ENCODE measurements at places on chromosomes 1 and 21. TPM values are rescaled to one million over a fixed set of nuclear protein-coding genes. Genes with fewer than 3 reads are reported as not detected.

Gene CHD5
- total RNA-seq: 0.23 TPM

Gene ZNF683
- not detected for total RNA-seq

Gene WDTC1
- 32.4 TPM for total RNA-seq

Gene GJA5
- not detected for total RNA-seq

Gene PLXNA2
- 22.0 TPM for total RNA-seq

Gene OPRD1
- total RNA-seq: 0.10 TPM

Gene CAPN8
- not detected for total RNA-seq

Gene AK5
- total RNA-seq: 6.9 TPM

DNA sequence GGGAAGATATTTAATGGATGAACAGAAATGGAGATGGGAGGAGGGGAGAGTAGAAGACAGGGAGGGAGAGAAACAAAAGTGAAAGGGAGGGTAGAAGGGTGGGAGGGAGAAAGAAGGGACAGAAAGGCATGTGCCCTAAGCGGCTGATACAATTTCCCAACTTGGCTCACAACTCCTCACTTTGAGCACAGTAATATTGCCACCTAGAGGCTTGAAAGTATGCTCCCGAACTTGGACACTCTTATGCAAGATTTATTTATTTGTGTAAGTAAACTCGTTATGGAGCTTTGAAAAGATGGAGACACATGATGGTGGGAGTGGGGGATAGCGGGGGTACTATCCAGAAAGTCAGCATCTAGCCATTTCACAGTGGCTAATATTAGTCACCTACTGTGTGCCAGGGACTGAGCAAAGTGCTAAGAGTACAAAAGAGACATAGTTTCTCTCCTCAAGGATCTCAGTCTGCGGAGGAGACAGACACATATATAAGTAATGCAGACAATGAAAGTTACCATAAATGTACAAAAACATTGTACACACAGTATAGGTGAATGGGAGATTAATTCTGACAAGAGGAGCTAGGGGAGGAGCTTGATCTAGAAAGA, 189.7 kb downstream of the SEC16B start:
- no peak for DNase-seq

- DNase-seq: no peak
Observed at GRCh38 chr1:186299570-186299969, 75.5 kb downstream of the TPR start.

DNA sequence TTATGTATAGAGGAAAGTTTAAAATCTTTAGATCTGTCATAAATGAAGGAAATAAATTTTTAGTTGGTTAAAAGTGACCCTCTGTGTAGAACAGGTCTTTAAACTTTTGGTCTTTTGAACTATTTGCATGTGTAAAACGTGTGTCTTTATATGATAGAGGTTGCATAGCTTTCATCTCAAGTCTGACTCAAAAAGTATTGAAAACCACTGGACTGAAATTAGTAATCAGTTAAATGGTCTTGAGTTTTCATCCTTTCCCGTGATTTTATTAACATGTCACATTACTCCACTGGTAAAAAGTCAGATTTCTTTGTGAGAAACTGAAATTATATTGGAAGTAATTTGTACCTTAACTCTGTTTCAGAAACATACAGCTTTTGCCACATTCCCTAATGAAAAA, 1.8 kb downstream of the RNPC3 start:
- DNase-seq: no peak

- no peak for DNase-seq
Observed at GRCh38 chr1:215005078-215005477, 77.5 kb upstream of the KCNK2 start.

DNA sequence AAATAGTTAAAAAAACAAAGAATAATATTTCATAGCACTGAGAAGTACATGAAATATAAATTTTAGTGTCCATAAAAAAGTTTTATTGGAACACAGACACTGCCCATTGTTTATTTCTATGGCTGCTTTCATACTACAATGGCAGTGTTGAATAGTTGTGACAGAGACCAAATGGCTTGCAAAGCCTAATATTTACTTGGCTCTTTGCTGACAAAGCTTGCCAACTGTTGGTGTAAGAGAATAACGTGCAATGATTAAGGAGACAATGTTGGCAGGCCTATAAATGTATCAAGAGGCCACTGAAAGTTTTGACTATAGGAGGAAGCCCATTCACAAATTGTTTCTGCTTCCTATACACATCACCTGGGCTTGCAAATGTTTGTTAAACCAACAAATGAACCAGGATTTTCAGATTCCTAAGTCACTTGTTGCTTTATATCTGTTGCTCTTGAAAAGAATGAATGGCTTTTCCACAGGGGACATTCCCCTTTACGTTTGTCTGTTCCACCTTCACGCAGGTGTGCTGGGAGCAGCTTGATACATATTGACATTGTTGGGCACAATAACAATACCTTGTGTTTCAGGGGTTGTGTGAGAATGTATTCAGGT, 5.5 kb upstream of the ST6GALNAC3 start:
- DNase-seq: no peak

DNA sequence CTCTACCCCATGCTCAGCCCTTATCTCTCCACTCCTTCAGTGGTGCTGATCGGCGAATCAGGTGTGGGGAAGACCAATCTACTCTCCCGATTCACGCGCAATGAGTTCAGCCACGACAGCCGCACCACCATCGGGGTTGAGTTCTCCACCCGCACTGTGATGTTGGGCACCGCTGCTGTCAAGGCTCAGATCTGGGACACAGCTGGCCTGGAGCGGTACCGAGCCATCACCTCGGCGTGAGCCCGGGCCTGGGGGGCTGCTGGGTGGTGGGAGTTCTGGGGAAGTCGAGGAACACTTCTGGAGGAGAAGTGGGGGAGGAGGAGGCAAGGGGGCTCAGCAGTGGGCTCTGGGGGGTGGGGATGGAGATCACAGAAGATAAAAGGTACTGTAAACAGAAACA, 4.9 kb downstream of the RAB25 start:
- no peak for DNase-seq

GRCh38 chr21:40803101-40803500, 43.9 kb downstream of the DSCAM start:
- DNase-seq: no peak

DNA sequence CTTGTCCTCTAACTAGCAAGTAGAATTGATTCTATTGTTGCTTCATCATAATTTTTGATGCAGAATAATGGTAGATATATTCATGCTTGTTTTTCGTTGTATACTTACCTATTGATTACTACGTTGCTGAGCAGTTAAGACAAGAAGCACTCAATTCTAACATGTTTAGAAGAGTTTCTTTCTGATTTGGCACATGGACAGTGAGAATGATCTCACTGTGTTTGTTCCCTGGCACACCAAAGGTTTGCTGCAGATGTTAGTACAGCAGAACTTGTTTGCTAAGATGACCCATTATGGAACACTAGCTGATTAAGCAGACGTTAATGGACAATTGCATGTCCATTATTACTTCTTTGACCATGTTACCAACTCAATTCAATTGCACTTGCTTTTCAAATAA, 184.7 kb upstream of the SGIP1 start:
- no peak for DNase-seq

- DNase-seq: no peak
Observed at GRCh38 chr1:180486092-180486491, 16.3 kb downstream of the ACBD6 start.

- no peak for DNase-seq
Observed at GRCh38 chr1:55155522-55155921, 59.6 kb downstream of the USP24 start.

GRCh38 chr1:29325675-29326074, 89.4 kb downstream of the PTPRU start:
- DNase-seq: no peak

DNA sequence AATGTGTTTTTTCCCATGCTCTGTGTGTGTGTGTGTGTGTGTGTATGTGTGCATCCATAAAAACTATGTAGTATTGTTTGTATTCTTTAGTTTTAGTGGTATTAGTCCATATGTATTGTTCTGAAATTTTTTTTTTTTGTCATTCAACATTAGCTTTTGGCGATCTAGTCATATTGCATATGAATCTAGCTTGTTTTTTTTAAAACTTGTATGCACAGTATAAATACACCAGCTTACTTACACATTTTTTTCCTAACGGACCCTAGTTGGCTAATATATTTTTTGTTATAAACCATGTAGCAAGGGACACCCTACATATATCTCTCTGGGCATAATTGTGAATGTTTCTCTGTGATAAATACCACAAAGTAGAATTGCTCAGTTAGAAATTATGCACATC, 359.7 kb downstream of the SRGAP2C start:
- no peak for DNase-seq

GRCh38 chr1:39195166-39196111, 9.1 kb upstream of the MACF1 start:
- DNase-seq: no peak

DNA sequence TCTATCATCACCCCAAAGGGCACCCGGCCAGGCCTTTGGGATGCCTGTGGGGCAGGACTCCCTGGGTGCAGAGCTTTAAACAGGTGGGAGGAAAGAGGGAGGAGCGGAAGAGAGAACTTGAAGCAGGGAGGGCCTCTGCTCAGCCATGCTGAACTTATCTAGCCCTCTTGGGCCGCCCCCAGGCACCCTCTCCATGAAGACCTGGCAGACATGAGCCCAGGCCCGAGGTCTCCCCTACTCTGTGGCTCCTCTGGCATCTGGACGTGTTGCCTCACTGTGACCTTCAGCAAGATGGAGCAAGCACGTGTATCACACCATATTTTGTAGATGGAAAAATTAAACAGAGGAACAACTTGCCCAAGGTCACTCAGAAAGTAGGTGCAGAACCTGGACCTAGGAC, 711.4 kb downstream of the MATN1 start:
- no peak for DNase-seq

DNA sequence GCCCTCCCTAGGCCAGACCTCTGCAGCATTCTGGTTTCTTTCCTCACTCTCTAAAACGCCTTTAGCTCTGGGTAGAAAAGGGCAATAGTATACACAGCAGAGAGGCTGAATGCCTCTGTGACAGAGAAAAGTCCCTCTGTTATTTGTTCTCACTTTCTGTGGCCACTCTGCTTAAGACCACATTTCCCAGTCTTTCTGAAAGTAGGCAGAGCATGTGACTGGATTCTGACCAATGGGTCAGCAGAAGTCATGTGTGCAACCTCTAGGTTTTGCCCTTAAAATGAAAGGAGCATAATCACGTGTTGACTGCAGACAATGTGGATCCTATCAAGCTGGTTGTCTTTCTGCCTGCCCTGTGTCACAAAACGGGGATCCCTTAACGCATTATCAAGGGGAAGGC, 79.7 kb upstream of the MARK1 start:
- no peak for DNase-seq

DNA sequence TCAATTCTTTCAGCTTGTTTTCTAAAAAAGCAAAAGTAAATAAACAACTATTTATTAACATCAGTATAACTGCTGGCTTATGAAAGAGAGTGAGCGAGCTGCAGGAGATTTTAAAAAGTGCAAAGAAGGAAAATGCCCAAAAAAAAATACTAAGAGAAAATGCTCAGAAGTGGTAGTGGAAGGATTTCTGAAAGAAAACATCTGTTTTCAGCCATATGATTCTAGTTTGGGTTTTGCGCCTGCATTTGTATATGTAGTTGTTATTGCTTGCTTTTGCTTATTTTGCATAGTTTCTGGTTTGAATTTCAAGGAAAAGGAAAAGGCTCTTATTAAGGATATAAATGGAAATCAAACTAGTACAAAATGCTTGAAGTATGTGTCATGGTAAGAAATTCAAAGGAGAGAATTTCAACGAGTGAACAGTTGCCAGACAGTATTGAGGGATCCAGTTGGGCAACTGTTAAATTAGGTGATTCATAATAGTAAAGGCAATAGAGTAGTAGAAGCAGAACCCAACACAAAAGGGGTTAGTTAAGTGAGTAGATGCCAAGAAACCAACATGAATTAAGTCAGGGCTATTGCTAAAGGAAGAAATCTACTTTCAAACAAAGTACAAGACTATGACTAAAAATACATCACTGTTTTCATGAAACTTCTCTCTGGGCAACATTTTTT, 1.2 kb downstream of the GBP5 start:
- no peak for DNase-seq

DNA sequence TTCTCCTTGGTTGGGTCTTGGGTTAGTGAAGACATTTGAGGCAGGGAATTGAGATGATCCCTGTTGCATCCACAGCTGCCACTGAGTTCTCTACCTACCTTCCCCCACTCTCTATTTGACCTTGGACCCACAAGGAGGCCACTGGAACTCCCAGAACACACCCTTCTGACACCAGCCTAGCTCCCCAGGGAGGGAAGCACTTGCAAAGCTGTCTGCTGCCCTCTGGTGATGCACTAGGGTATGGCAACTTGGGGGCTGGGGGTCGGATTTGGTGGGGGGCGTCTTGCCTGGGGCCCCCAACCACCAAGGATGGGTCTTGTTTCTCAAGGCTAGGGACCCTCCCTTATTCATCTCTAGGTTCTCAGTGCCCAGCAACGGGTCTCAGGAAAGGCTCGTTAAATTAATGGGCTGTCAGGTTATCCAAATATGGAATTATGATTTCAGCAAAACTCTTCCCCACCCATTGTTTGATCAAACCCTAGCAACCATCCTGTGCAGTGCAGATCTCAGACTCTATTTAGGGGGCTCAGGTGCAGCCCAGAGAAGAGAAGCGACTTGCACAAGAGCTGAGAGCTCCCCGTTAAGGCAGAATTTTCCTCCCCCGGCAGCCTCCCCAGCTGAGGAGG, 177.8 kb upstream of the KLHDC7A start:
- no peak for DNase-seq

DNA sequence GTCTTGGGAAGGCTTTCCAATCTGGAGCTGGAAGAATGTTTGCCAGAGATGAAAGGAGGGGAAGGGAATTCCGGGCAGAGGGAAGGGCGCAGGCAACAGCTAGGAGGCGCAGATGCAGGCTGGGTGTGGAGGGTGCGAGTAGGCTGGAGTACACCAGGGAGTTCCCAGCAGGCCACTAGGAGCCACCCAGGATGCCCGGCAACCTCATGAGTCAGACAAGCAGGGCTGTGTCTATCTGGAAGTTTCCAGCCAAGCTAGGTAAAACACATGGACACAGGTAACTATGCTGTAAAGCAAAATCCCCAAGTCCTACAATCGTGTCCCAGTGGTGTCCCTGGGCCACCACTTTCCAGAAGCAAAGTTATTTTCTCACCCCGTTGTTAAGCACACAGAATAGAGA, 990 bp upstream of the NBL1 start:
- no peak for DNase-seq

GRCh38 chr1:170594066-170594626, 62.2 kb downstream of the GORAB start:
- no peak for DNase-seq

DNA sequence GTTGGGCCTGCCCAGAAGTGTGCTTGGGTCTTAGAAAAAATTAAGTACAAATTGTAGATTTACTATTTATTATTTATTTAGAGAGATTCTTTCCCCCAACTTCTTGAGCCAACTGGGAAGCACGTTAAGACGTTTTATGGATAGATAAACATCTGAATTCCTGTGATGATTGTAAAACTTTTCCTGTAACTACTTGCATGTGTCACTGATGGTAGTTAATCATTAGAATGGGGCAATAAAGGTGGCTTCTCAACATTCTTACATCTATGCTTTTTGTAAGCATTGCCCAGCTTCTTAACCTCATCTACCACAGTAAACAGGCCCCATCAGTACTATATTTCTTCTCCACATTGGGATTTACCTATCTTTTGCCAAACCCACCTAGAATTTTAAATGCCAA, 559.8 kb downstream of the LMO4 start:
- DNase-seq: no peak
